ENCODE measurements at places on chromosomes 1 and 21. TPM values are rescaled to one million over a fixed set of nuclear protein-coding genes. Genes with fewer than 3 reads are reported as not detected.
A peak's percentile ranks its signal among the peaks of the same experiment; 100 is the strongest.

The GUCA2B gene
- not detected for total RNA-seq

DNA sequence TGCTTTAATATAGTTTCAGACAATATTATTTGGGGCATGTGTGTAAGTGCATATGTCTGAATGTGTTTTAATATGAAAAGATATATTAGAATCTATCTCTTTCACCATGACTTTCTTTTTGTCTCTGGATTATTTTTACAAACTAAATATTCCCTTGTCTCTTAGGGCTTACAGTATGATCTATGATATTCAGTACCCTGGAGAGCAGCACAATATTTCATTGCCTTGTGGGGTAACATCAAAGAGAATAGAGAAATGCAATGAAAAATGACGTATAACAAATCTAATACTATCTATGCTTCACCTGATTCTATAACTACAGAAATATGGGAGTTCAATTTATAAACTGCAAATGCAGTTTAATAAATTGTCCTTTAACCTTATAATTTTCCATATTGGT is 2084.5 kb downstream of the MRPL39 start:
- no peak overlapping the region for H3K27ac ChIP-seq
- DNase-seq: no peak
- no peaks in the 10 kb centered on the region for H3K36me3 ChIP-seq
- H3K4me3 ChIP-seq: no peak overlapping the region

DNA sequence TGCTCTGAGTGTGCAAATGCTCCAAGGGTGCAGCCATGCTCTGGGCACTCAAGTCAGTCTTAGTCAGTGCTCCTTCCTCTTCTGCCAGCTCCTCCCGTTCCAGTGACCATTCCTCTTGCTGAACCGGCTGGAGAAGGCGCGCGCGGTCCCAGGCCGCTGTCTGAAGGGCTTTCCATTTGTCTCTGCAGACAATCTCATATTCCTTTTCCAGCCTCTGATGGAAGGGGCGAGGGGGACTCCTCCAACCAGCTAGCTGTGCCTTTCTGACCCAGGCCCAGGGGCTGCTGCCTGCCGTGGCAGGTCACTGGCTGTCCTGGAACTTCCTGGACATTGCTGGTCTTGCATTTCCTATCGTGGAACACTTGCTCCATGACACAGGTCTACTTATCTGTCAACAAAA is 67.5 kb downstream of the RIPK4 start:
- H3K27ac ChIP-seq: no peak overlapping the region
- H3K27me3 ChIP-seq: peaks cover 12% of the 10 kb centered on the region
- no peak overlapping the region for H3K4me3 ChIP-seq
- DNase-seq: no peak

DNA sequence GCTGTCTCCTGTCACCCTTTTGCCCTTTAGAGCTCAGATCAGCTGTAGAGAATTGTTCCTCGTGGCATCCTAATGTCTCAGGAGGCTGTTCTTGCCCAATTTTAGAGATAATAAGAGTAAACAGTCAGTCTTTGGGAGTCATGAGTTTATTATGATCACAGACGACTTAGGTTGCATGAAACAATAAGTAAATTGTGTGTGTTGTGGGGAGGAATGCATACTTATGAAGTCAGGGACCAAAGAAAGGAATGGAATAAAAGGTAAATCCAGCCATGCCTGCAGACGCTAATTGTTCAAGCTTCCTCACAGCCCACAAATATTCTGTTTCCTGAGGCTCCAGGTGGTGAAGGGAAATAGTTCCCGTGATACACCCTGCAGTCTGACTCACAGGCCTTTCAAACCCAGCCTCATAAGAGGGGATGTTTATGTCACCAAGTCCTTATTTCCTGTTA is 897 bp downstream of the EPHX4 start:
- DNase-seq: no peak
- H3K27me3 ChIP-seq: peaks cover 42% of the 10 kb centered on the region
- H3K4me1 ChIP-seq: peaks cover 9% of the 10 kb centered on the region
- no peak overlapping the region for H3K27ac ChIP-seq

- no peak for DNase-seq
- peaks cover under 1% of the 10 kb centered on the region for H3K4me1 ChIP-seq
- no peak overlapping the region for H3K4me3 ChIP-seq
- H3K27me3 ChIP-seq: peaks cover 27% of the 10 kb centered on the region
Observed at GRCh38 chr21:33121715-33122475, 52.0 kb downstream of the OLIG1 start.

- H3K4me1 ChIP-seq: no peaks in the 10 kb centered on the region
- no peaks in the 10 kb centered on the region for H3K36me3 ChIP-seq
- H3K27ac ChIP-seq: no peak overlapping the region
- DNase-seq: no peak
- H3K27me3 ChIP-seq: no peaks in the 10 kb centered on the region
- no peak overlapping the region for H3K4me3 ChIP-seq
Observed at GRCh38 chr1:56535362-56535761, 44.0 kb downstream of the PLPP3 start.

- H3K4me1 ChIP-seq: peaks cover 15% of the 10 kb centered on the region
- no peaks in the 10 kb centered on the region for H3K36me3 ChIP-seq
- H3K27ac ChIP-seq: no peak overlapping the region
Observed at GRCh38 chr1:25863486-25864262, 4.4 kb upstream of the AUNIP start.

DNA sequence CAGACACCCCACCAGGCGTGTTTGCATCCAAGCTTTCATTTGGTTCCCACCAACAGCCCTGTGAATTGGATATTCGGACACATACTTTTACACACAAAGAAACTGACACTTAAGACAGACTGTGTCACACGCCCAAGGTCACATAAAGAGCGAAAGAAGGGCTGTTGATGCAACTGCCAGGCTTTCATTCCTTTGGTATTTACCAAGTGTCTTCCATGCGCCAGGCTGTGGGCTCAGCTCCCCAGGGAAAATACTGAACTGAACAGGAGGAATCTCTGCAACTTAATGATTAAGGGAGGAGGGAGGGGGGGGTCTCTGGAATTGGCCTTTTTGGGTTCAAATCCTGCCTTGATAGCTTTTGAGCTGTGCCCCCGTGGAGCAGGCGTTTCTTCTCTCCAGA is 122.8 kb downstream of the ACTL8 start:
- H3K27ac ChIP-seq: no peak overlapping the region
- no peaks in the 10 kb centered on the region for H3K4me1 ChIP-seq
- H3K4me3 ChIP-seq: no peak overlapping the region
- no peaks in the 10 kb centered on the region for H3K27me3 ChIP-seq
- no peak for DNase-seq

DNA sequence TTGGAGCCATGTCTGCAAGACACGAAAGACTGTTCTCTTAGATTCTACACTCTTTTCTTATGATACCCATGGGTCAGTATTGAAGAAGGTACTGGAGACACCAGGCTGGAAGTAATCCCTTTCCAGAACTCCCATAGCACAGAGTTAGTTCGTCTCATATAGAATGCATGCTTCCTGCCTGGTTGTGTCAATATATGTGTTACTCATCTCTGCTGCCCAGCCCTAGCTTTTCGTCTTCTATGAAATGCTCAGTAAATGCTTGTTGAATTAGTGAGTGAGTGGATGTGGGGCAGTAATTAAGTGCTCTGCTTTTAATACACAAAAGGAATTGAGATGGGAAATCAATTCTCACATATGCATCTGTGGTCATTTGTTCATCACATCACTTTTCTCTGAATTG is 32.1 kb downstream of the ADCY10 start:
- H3K4me3 ChIP-seq: no peak overlapping the region
- no peaks in the 10 kb centered on the region for H3K4me1 ChIP-seq
- no peak overlapping the region for H3K27ac ChIP-seq
- H3K36me3 ChIP-seq: no peaks in the 10 kb centered on the region
- DNase-seq: no peak

DNA sequence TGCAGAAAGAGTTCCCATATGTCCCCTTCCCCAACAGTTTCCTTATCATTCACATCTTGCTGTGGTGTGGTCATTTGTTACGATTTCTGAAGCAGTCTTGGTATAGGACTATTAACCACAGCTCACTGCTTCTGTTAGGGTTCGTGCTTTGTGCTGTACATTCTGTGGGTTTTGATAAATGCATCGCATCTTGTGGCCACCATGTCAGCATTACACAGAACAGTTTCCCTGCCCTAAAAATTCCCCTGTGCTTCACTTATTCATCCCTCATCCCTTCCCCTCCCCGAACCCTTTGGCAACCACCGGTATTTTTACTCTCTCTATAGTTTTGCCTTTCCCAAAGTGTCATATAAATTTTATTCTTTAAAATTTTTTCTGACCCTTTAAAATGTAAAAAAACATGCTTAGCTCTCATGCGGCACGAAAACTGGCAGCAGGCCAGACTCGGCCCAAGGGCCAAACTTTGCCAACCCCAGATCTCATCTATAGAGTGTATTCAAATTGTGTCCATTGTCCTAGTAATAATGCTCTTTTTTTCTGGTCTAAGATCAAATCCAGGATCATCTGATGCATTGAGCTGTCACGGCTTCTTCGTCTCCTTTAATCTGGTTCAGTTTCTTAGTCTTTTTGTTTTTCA is 78.2 kb downstream of the SIM2 start:
- no peak overlapping the region for H3K27ac ChIP-seq
- DNase-seq: no peak
- H3K4me3 ChIP-seq: no peak overlapping the region
- H3K36me3 ChIP-seq: no peaks in the 10 kb centered on the region
- no peaks in the 10 kb centered on the region for H3K4me1 ChIP-seq

DNA sequence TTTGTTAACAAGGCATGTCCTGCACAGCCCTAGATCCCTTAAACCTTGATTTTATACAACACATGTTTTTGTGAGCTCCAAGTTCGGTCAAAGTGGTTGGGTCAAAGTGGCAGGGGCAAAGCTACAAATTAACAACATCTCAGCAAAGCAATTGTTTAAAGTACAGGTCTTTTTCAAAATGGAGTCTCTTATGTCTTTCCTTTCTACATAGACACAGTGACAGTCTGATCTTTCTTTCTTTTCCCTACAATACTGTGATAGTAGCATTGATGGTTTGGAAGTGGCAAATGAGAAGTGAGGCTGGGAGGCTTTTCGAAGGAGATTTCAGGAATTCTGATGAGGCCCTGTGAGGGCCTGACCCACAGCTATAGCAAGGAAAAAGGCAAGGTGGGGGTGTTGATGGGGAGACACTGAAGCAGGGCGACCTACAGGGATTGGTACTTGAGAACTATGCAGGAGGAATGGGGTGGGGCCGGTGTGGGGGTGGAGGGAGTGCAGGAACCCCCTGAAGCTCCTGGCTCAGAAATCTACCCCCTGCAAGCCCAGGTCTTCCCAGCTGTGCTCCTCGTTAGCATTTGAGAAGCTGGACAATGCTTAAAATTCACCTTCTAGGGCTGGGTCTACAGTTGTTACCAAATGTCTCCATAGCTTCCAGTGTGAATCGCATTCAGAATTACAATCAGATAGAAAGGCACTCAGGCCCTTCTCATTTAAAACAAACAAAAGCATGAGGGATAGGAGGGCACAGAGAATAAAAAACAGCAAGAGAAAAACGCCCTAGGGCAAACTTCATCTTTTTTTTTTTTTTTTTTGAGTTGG is 102.6 kb upstream of the PPM1J start:
- H3K27ac ChIP-seq: no peak overlapping the region
- no peak for DNase-seq
- no peak overlapping the region for H3K4me3 ChIP-seq
- peaks cover 6% of the 10 kb centered on the region for H3K27me3 ChIP-seq
- H3K4me1 ChIP-seq: peaks cover 2% of the 10 kb centered on the region
- H3K36me3 ChIP-seq: no peaks in the 10 kb centered on the region

GRCh38 chr1:119582801-119583200 is 65.3 kb downstream of the ZNF697 start:
- no peaks in the 10 kb centered on the region for H3K36me3 ChIP-seq
- no peak overlapping the region for H3K27ac ChIP-seq
- DNase-seq: peak; percentile 43
- no peaks in the 10 kb centered on the region for H3K4me1 ChIP-seq
- H3K4me3 ChIP-seq: no peak overlapping the region
- H3K27me3 ChIP-seq: peaks cover 2% of the 10 kb centered on the region

The KRTAP19-1 gene
- not detected for total RNA-seq

- no peak for DNase-seq
- no peaks in the 10 kb centered on the region for H3K4me1 ChIP-seq
- no peaks in the 10 kb centered on the region for H3K36me3 ChIP-seq
- H3K27ac ChIP-seq: no peak overlapping the region
- no peak overlapping the region for H3K4me3 ChIP-seq
Observed at GRCh38 chr1:218813237-218813636, 360.4 kb upstream of the LYPLAL1 start.

GRCh38 chr1:37851782-37852210 is 7.6 kb downstream of the MTF1 start:
- DNase-seq: no peak
- H3K36me3 ChIP-seq: peaks cover 25% of the 10 kb centered on the region
- H3K27me3 ChIP-seq: no peaks in the 10 kb centered on the region
- no peak overlapping the region for H3K4me3 ChIP-seq
- H3K4me1 ChIP-seq: peaks cover 33% of the 10 kb centered on the region

DNA sequence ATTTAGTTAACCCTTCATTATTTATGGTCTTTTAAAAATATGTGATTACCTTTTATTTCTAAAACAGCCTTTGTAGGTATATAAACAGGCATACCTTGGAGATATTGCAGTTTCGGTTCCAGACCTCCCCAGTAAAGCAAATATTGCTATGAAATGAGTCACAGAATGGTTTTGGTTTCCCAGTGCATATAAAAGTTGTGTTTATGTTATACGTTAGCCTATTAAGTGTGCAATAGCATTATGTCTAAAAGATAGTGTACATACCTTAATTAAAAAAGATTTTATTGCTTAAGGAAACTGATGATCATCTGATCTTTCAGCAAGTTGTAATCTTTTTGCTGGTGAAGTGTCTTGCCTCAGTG is 44.1 kb downstream of the XCL2 start:
- peaks cover 20% of the 10 kb centered on the region for H3K36me3 ChIP-seq
- H3K27ac ChIP-seq: peak overlapping the region; percentile 63
- no peak for DNase-seq
- H3K27me3 ChIP-seq: no peaks in the 10 kb centered on the region
- H3K4me1 ChIP-seq: peaks cover 59% of the 10 kb centered on the region

The SLC16A4 gene
- total RNA-seq: 0.23 TPM

The KCND3 gene
- total RNA-seq: not detected

The AGT gene
- total RNA-seq: not detected

- no peaks in the 10 kb centered on the region for H3K36me3 ChIP-seq
- no peaks in the 10 kb centered on the region for H3K4me1 ChIP-seq
- no peak for DNase-seq
Observed at GRCh38 chr21:31892686-31893085, 19.9 kb downstream of the HUNK start.

DNA sequence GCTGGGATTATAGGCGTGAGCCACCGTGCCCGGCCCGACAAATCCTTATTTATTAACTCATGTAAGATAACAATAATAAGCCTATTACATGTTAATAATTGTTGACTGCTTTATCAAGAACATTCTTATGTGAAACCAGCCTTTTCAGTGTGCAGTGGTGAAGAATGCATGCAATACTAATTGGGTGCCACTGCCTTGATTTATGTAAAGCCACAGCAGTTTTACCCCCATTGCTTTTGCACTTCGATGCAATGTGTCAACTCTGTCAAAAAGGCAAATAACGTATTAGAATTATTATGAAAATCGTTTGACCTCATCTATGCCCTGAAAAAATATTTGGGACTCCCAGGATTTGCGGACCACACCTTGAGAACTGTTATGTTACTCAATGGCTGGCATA is 18.3 kb downstream of the NPR1 start:
- no peak overlapping the region for H3K4me3 ChIP-seq
- no peaks in the 10 kb centered on the region for H3K27me3 ChIP-seq
- DNase-seq: no peak
- H3K27ac ChIP-seq: no peak overlapping the region
- no peaks in the 10 kb centered on the region for H3K4me1 ChIP-seq

GRCh38 chr1:53326088-53326597 is 1.7 kb downstream of the LRP8 start:
- peak; percentile 98 for DNase-seq
- H3K27ac ChIP-seq: peak overlapping the region; percentile 98
- peaks cover 46% of the 10 kb centered on the region for H3K4me1 ChIP-seq
- H3K27me3 ChIP-seq: no peaks in the 10 kb centered on the region

The ODR4 gene
- total RNA-seq: 12.2 TPM
